ENCODE measurements at places on chromosomes 11 and 22. TPM values are rescaled to one million over a fixed set of nuclear protein-coding genes. Genes with fewer than 3 reads are reported as not detected.

EXT2 gene
- total RNA-seq, result 68.7 TPM

SC5D gene
- 48.6 TPM for total RNA-seq

- H3K27me3 ChIP-seq, result peaks cover 4% of the 10 kb centered on the region
- H3K4me3 ChIP-seq, result no peak overlapping the region
- no peak overlapping the region for H3K27ac ChIP-seq
- DNase-seq, result peak; percentile 53
- no peaks in the 10 kb centered on the region for H3K4me1 ChIP-seq
- no peaks in the 10 kb centered on the region for H3K36me3 ChIP-seq
These were observed 3.2 kb downstream of the SEZ6L start for GRCh38 chr22:26172389-26172990.

ADM2 gene
- total RNA-seq, result 0.76 TPM

NCAM1 gene
- not detected for total RNA-seq

RGL4 gene
- not detected for total RNA-seq

DNA sequence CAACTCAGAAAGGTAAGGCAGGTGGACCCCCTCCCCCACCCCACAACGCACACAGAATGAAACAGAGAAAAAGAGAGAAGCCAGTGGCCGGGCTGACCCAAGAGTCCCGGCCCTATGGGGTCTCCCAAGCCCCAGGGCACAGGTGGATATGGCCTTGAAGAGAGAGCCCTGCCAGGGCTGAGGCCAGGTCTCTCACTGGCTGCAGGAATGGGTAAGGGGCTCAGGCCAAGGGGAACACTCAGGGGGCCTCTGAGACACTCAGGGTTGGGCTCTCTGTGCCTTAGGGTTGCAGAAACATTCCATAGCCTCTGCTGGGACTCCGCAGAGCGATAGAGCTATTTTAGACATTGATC is 98.0 kb downstream of the PDE2A start:
- peaks cover 11% of the 10 kb centered on the region for H3K4me1 ChIP-seq
- no peak for DNase-seq
- no peak overlapping the region for H3K27ac ChIP-seq
- H3K36me3 ChIP-seq, result no peaks in the 10 kb centered on the region
- peaks cover 2% of the 10 kb centered on the region for H3K27me3 ChIP-seq
- no peak overlapping the region for H3K4me3 ChIP-seq

DNA sequence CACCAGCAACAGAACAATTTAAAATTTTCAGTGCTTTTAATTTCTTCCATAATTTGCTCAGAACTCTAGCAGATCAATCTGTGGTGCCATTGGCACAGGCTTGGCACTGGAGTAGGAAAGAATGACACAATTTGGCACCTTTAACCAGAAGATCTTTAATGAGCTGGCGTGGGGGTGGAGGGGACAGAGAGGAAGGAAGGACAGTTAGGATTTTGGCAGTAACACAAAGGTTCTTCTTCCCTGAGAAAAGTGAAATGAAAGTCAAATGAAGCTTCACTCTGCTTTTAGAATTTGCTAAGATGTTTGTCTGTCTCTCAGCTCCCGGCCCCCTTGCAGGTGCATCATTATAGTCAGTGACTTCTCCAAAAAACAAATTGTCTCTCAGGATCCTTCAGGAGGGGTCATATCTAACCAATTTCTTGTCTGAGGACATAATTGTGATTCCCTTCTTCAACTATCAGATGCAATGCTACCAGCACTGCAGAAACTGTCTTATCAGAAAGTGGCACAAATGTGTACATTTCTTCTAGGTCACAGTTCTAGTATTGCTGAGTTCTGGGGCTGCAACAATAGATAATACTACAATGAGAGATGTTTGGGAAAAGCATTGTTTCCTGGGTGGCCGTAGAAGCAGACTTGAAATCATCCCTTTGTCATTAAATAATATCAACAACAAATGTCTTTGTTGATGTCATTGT is 66.8 kb downstream of the CSTPP1 start:
- no peak overlapping the region for H3K27ac ChIP-seq
- DNase-seq, result no peak
- peaks cover 25% of the 10 kb centered on the region for H3K4me1 ChIP-seq
- H3K4me3 ChIP-seq, result no peak overlapping the region
- no peaks in the 10 kb centered on the region for H3K27me3 ChIP-seq
- H3K36me3 ChIP-seq, result no peaks in the 10 kb centered on the region

DNA sequence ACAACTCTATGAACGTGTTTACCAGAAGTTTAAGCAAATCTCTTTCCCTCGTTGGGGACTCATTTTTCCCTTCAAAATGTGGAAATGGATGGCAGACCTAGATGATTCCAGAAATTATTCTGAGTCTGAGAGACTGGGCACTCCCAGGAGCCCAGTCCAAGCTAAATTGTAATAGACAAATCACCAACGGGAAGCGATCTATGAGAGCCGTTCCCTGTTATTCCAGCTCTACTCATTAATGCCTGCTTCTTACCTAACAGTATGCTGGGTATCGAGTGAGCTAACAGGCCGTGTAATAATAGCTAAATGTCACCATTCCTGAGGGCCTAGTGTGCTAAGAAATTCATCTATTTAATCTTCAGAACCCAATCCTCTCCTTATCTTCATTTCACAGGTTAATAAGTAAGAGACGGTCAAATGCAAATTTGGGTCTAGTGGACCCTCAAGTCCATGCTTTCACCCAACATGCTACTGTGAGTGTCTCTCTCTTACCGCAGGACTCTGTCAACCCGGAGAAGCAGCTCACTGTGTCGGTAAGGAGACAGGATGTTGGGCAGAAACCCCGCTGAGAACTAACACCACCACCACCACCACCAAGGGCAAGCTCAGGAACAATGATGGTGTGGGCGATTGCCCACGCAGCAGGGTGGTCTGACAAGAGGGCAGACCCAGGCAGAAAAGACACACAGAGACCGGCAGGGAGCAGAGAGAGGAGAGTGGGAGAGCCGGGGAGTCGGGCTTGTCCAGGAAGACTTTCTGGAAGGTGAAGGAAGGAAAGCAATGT is 57.1 kb upstream of the TIMP3 start:
- H3K27ac ChIP-seq, result no peak overlapping the region
- no peaks in the 10 kb centered on the region for H3K27me3 ChIP-seq
- no peak for DNase-seq
- H3K4me1 ChIP-seq, result peaks cover 31% of the 10 kb centered on the region
- no peaks in the 10 kb centered on the region for H3K36me3 ChIP-seq
- no peak overlapping the region for H3K4me3 ChIP-seq

TSSK2 gene
- total RNA-seq, result not detected

DNA sequence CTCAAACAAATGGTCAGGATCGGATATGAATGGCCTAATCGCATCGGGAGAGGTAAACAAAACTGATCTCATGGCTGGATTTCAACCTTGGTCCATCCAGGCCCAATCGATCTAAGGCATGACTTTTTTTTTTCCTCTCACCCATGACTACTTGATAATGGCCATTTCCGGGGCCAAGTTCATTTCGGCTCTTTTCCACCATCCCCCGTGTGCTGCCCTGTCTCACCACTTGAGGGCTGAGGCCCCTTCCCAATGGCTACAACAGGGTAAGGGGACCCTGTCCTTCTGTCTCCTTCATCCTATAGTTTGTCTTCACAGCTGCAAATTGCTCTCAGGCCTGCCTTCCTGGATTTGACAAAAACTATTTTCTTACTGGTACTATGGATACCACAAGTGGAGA is 26.7 kb downstream of the GRAP2 start:
- no peak overlapping the region for H3K27ac ChIP-seq
- H3K4me1 ChIP-seq, result peaks cover 11% of the 10 kb centered on the region
- no peaks in the 10 kb centered on the region for H3K27me3 ChIP-seq
- DNase-seq, result peak; percentile 8
- no peaks in the 10 kb centered on the region for H3K36me3 ChIP-seq

DNA sequence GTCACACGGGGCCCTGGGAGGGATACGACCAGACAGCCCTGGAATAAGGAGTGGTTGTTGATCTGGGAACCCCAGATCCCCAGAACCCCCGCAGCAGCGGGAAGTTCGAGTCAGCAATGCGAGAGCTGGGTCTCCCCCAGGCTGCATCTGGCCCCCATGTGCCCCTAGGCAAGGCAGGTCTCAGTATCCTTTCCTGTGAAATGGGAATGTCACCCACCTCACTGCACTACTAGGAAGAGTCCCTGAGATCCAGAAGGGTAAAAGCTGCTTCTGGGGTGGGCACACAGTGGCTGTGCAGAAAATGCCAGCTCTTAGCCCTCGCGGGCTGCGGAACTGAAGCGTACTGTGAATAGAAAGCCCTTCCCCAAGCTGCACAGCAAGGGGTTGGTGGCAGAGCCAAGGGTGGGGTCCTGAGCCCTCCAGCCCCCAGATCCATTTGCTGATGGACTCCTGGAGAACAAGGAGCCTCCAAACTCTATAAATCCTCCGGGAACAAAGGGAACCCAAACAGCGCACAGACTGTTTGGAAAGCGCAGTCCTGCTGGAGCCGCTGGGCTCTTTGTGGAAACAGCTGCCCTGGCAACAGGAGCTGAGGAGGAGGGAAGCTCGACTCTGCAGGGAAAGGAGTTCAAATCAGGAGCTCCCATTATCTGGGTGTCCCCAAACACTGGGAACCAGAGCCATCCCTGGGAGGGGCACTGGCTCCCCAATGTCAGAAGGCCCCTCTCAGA is 68.2 kb upstream of the SHISAL1 start:
- H3K27me3 ChIP-seq, result peaks cover 5% of the 10 kb centered on the region
- H3K4me3 ChIP-seq, result no peak overlapping the region
- no peak for DNase-seq

DNA sequence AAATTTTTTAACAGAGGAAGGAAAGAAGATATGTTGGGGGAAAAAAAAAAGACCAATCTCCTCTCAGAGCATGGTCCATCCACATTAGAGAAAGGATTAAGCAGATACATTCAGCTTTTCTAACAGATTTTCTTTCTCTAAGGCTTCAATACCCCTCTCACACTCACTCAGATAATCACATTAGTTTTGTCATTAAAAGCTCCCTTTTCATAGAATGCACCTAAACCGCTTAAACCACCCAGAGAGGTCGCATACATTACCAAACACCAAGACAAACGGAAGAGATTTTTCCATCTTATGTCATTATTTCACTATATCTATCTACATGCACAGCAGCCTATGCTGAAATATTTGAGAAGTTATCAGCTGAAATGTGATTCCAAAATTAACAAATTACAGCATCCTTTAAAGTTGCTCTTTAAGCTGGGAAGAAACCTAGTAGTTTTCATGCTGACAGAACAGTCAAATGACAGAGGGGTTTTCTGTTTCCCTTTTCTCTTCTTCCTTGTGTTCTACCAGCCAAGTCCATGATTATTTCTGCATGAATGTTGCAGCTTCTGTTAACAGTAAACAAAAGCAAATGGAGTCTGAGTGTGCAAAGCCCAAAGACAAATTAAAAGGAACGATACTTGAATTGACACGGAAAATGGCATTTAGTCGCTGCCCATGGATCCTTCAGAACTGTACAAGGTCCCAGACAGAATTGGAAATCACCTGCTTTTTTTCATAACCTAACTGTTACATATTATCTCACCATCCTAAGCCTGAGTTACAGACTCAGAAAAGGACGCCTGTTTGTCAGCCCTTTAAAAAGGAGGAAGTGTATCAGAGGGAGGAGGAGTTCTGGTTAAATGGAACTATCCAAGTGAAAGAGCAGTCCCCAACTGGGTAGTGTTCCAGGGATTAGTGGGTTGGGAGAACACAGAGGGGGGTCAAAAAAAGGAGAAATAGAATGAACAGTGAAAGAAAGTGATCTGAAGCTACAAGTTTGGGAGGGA is 54.6 kb downstream of the PRCP start:
- no peaks in the 10 kb centered on the region for H3K27me3 ChIP-seq
- H3K4me3 ChIP-seq, result no peak overlapping the region
- H3K36me3 ChIP-seq, result peaks cover 8% of the 10 kb centered on the region
- no peak for DNase-seq
- no peak overlapping the region for H3K27ac ChIP-seq
- H3K4me1 ChIP-seq, result no peaks in the 10 kb centered on the region

DNA sequence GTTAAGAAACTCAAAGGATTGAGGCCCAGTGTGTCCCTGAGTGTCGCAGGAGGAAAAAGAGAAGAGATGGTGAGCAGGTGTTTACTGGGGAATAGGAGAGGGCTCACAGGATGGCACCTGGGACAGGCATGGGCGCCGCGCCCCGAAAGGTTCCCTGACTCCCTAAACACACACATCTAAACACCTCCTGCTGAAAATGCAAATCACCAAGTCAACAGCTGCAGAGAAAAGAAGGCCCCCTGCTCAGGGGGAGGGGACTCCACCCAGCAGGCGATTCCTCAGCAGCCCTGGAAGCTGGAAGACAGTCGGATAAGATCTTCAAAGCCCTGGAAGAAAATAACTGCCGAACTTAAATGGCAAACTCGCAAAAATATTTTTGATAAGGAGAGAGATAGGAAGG is 377.2 kb downstream of the BRD1 start:
- H3K36me3 ChIP-seq, result no peaks in the 10 kb centered on the region
- H3K4me3 ChIP-seq, result no peak overlapping the region
- H3K4me1 ChIP-seq, result peaks cover 9% of the 10 kb centered on the region
- DNase-seq, result no peak
- peaks cover 53% of the 10 kb centered on the region for H3K27me3 ChIP-seq

- no peak overlapping the region for H3K27ac ChIP-seq
- H3K36me3 ChIP-seq, result no peaks in the 10 kb centered on the region
- no peaks in the 10 kb centered on the region for H3K27me3 ChIP-seq
- no peak overlapping the region for H3K4me3 ChIP-seq
- H3K4me1 ChIP-seq, result no peaks in the 10 kb centered on the region
These were observed 98.0 kb downstream of the KIF18A start for GRCh38 chr11:28009996-28010395.

TMEM151A gene
- 0.10 TPM for total RNA-seq

P2RX6 gene
- total RNA-seq, result not detected

TLCD5 gene
- 4.1 TPM for total RNA-seq

SELENOM gene
- total RNA-seq, result 2.4 TPM

DNA sequence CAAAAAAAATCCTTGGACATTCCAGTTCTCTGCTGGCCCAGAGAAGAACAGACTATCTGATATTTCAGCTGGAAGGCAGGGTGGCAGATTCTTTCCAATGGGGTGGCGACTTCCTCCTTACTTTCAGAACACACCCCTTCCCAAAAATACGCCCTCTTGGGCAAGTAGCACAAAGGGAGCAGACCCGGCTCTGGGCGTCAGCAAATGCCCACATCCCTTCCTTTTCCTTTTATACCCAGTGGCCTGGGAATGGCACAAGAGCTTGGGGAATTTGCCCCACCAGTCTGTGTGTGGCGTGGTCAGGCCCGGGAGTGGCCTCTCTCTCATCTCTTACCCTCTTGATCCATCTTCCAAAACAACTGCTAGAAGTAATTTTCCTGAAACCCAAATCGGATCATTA is 33.0 kb upstream of the NUP160 start:
- no peak overlapping the region for H3K27ac ChIP-seq
- no peak overlapping the region for H3K4me3 ChIP-seq
- H3K4me1 ChIP-seq, result peaks cover 16% of the 10 kb centered on the region
- H3K36me3 ChIP-seq, result no peaks in the 10 kb centered on the region

- H3K36me3 ChIP-seq, result peaks cover 2% of the 10 kb centered on the region
- no peak overlapping the region for H3K4me3 ChIP-seq
- DNase-seq, result no peak
- peaks cover 39% of the 10 kb centered on the region for H3K4me1 ChIP-seq
These were observed 3.4 kb downstream of the ZNF195 start for GRCh38 chr11:3375552-3375951.
